ENCODE measurements at places on chromosomes 13 and 19.

DNA sequence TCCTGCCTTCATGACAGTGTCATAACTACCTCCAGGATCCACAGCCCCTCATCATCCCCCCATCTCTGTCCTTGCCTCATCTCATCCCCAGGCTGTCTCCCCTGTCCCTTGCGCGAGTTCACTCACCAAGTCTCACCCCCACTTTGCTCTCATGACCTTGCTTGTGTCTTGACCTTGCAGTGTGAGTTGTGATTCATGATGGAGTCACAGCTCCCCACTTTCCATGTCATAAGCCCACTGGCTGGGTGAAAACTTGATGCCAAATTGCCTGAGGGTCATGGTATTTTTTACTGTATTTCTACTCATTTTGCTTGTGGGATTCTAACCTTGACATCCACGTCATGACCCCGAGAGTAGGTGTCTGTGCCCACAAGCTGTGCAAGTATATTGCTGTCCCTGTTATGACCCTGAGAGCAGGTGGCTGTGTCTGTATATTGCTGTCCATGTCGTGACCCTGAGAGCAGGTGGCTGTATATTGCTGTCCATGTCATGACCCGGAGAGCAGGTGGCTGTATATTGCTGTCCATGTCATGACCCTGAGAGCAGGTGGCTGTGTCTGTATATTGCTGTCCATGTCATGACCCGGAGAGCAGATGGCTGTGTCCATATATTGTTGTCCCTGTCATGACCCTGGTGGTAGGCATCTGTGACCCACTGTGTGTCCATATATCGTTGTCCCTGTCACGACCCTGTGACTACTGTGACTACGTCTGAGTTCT, 23.8 kb downstream of the APBA3 start:
- no peak for DNase-seq

DNA sequence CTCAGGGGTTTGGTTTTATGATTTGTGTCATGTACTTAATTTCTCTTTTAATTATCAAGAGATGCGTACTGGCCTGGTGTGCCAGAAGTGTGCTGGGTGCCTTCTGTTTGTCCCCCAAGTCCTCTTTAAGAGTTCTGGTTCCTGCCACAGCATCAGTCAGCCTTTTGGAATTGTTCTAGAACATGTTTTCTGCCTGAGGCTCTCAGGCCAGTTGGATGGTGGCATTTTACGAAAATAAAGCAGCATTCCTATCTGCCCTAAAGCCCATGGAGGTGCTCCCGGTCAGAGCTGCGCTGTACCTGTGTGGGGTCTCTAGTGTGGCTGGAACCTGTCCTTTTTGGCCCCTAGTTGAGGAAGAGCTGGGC, 54.1 kb downstream of the TSSK6 start:
- no peak for DNase-seq

DNA sequence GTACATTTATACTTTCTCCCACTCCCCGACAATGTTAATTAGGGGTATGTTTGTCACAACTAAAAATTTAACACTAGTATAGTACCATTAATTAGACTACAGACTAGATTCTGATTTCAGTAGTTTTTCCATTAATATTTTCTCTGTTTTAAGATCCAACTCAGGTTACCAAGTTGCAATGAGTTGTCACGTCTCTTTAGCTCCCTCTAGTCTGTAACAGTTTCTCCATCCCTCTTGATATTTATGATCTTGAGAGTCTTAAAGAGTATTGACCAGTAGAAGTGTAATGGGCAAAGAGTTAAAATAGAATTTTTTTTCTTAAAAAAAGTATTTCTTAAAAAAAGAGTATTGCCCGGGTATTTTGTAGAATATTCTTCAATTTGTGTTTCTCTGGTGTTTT, 598.1 kb downstream of the TBC1D4 start:
- DNase-seq: no peak

DNA sequence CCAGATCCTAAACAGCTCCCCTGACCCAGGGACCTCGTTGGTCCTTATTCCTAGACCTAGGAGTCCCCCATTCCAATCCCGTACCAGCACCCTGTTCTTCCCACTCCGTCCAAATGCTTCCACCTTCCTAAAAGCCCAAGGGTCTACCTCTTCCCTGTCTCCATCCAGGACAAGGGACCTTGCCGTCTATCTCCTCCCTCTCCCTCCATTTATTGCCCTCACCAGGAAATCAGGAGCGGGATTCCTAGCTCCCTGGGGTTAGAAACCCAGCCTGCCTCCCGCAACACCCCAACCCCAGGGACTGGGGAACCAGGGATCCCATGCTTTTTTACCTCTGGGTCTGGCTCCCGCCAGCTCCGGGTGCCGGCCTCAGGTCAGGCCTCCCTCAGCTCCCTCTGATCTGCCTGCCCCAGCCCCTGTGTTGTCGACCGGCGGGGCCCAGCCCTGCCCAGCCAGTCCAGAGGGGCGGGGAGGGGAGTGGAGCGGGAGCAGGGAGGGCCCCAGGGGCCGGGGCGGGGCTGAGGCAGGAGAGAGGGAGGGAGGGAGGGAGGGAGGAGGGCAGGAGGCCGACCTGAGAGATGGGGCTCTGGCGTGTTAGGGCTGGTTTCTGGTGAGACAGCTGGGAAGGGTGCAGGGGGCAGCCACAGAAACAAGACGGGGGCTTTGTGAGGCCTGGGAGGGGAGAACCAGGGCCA, at the start of gene B3GNT8:
B3GNT8 (minus strand) TSS at position 423 of the 695 bp plus-strand sequence. CDS start 596 bp downstream, outside the sequence.
- peak; percentile 30 for DNase-seq

DNA sequence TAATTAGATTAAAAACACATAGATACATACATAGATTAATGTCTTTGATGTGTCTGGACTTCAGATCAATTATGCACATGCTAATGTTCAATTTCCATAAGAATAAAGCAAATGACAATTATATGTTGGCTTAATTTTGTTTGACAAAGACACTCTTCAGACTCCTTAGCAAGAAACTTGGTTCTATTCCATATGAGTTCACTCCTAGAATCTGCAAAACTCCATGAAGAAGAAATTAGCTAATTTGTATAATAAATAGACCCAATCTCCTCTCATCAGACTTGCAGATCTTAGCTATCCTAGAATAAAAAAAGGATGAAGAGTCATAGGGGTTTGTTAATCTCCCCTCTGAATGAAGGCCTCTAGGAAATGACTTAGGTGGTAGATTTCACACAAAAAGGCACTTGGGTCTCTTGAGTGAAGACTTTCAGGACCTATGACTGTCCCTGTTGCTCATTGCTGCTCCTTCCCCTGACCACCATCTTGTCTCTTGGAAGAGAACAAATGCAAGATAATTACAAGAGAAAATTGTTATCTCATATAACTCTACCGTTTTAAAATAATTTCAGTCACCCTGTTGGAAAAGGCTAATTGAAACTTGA, 302.2 kb downstream of the EFNB2 start:
- DNase-seq: no peak

DNA sequence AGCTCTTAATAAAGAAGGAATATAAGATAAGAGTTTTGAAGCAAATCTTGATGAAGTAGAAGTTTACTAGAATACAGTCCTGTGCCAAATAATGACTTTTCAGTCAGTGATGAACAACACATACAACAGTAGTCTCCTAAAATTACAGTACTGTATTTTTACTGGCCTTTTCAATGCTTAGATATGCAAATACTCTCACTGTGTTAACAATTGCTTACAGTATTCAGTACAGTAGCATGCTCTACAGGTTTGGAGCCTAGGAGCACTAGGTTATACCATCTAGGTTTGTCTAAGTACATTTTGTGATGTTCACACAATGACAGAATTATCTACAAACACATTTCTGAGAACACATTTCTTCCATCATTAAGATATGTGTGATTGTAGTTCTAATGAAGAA, 316.7 kb upstream of the KLHL1 start:
- no peak for DNase-seq

GRCh38 chr19:996051-996838, 4.0 kb upstream of the GRIN3B start:
- peak; percentile 60 for DNase-seq

- peak; percentile 34 for DNase-seq
Observed at GRCh38 chr19:917323-918151, at the start of gene KISS1R. Gene KISS1R (plus strand): TSS chr19:917333. CDS start chr19:917503, 170 bp downstream.

- no peak for DNase-seq
Observed at GRCh38 chr13:68056816-68057710, 826.9 kb upstream of the PCDH9 start.

- no peak for DNase-seq
Observed at GRCh38 chr19:40229484-40229883, 3.0 kb upstream of the CCNP start.

- no peak for DNase-seq
Observed at GRCh38 chr19:48986211-48986610, 6.9 kb downstream of the GYS1 start.

- DNase-seq: peak; percentile 72
Observed at GRCh38 chr19:29671393-29672160, 6.3 kb downstream of the PLEKHF1 start.

- peak; percentile 84 for DNase-seq
Observed at GRCh38 chr19:35404879-35405622, 34.2 kb downstream of the GPR42 start.

GRCh38 chr19:6210721-6211600, 68.8 kb downstream of the MLLT1 start:
- no peak for DNase-seq

- no peak for DNase-seq
Observed at GRCh38 chr13:93814658-93815057, 588.1 kb downstream of the GPC6 start.

DNA sequence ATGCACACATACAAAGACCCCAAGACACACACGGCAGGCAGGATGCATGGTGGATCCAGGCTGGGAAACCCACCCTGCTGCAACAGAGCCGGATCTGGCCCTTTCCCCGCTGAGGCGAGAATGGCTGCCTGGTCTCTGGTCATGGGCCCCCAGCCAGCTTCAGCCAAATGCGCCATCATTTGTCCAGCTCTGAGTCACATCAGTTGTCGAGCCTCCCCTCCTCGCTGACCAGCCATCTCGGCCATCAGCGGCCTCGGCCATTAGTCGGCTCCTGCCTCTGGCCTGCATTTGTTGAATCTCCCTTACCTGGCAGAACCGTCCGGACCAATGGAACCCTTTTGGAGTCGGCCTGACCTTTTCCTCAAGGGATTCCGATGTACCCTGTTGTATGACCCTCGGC, 38.5 kb upstream of the POU2F2 start:
- no peak for DNase-seq

GRCh38 chr19:21519488-21519887, 14.1 kb downstream of the ZNF429 start:
- DNase-seq: no peak

- no peak for DNase-seq
Observed at GRCh38 chr19:58368561-58369360, 6.2 kb upstream of the ZNF497 start.

GRCh38 chr19:10688545-10689280, 12.5 kb upstream of the QTRT1 start:
- DNase-seq: no peak

GRCh38 chr13:93290503-93290902, 63.9 kb downstream of the GPC6 start:
- DNase-seq: no peak

DNA sequence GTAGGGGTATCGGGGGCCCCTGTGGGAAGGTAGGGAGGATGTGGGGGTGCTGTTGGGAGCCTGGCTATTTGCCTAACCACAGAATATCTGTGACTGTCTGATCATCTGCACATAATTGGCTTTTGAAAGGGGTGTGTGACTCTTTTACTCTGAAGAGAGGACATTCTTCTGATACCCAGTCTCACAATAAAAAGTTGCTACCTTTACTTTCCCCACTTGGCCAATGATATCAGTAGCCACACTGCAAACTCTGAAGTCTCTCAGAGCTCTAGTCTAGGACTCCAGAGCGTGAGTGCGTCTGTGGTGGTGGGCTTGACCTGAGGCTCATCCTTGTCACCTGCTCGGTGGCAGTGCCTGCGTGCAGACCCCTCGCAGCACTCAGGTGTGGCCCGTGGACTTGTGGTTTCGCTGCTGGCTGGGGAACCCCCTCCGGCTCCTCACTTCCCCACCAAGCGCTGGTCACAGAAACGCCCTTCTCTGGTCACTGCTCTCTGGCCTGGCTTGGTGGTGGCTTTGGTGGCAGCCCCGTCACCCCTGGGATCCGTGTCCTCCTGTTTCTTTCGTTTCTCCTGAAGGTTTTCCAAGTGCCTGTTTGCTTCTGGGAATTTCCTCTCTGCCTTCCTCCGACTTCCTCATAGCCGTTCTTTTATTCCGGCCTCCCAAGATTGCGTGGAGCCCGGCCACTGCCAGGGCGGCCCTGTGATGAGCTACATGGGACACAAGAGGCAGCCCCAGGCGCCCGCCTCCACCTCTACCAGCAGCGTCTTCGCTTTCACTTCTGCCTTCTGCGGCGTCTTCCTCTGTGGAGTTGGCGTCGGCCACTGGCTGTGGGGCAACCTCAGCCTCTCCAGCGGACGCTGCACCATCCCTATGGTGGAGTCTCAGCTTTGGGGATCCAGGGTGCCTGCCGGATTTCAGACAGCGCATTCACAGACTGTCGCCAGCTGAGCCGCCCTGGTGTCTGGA, 78.0 kb downstream of the ATP11A start:
- no peak for DNase-seq

- DNase-seq: no peak
Observed at GRCh38 chr19:52331757-52332156, 4.3 kb upstream of the ZNF610 start.

DNA sequence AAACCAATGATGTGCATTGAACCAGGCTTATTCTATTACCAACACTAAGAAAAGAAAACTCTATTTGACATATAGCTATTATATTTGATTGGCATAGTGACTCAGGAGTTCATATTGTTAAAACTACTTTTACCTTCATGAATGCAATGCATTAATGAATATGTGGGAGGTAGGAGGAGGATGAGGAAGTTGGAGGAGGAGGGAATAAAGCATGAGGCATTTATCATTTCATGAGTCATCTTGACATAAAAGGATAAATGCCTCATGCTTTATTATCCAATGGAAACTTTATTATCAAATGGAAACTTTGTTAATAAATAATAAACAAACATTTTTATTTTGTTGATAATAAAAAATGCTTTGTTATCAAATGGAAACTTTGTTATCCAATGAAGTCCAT, 116.5 kb downstream of the SPRY2 start:
- no peak for DNase-seq

DNA sequence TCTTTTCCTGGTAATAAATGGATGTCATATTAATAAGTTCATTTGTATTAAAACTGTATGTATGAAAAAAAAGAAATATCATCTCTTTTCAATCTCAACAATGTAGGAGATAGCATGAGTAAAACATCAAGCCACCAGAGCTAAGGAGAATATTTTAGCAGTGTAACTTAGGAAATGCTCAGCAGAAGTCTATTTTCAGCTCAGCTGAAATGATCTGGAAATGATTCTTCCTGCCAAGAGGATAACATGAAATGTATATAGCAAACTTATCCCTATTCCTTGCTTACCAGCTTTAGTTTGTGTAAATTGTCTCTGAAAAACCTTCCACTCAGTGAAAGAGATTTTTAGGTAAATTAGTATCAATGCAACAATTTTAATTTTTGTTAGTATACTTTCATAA, 1194.4 kb downstream of the SLITRK1 start:
- DNase-seq: no peak

Data from T-helper 2 cell treated with Interferon-gamma antibody and Interleukin-4, amounts not matched to agents 5 μg/mL and 100 μg/mL, for 36 hours (primary cell).